AG04449 (cell line): ENCODE measurements at places on chromosomes 6 and 20.

DNA sequence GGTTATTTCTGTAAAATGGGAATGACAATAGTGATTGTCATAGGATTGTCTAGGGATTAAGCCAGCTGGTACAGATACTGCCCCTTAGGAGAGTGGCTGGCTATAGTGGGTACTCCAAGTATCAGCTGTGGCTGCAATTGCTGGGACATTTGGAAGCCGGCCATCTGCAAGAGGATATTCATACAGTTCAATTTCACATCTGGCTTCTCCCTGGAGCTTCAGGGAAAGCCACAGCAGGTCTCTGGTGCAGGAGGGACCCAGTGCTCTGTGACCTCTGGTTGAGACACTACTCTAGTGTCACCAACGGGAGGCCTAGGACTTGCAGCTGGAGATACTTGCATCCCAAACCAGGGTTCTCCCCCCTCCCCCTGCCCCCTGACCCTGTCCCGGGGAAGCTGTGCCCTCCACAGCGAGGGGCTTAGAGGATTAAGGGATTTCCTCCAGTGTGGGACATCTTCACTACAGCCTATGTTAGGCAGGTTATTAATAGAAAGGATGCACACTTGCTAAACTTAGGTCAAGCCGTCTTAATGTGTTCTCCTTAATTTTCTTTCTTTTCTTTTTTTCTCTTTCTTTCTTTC, 2.7 kb downstream of the SLC2A10 start:
- no peak for DNase-seq

GRCh38 chr20:34083137-34083536, 28.9 kb downstream of the EIF2S2 start:
- no peak for DNase-seq

- no peak for DNase-seq
Measured at GRCh38 chr6:106381223-106381622, 20.7 kb downstream of the CRYBG1 start.

- DNase-seq: no peak
Measured at GRCh38 chr6:165117806-165118205, 191.6 kb downstream of the C6orf118 start.

GRCh38 chr6:47687432-47687831, 10.9 kb upstream of the ADGRF4 start:
- DNase-seq: no peak

- DNase-seq: no peak
Measured at GRCh38 chr6:97850458-97851212, 567.6 kb upstream of the MMS22L start.

DNA sequence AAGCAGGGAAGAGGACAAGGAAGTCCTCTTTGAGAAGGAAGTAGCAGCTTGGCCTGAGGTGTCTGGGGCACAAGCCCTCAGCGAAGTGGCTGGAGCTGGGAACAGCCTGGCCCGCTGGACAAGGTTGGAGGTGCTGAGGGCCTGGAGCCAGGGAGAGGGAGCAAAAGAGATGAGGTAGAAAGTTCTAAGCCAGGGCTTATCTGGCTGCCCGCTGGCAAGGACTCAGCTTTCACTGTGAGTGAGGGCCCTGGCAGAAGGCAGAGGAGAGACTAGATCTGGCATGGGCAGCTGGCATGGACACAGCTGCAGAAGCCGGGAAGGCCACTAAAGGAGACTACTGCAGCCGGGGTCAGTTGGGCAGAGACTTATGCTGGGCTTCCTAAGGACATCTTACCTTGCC, 21.8 kb upstream of the PCMTD2 start:
- no peak for DNase-seq

- peak; percentile 17 for DNase-seq
Measured at GRCh38 chr6:75044846-75045245, 161.0 kb downstream of the COL12A1 start.

GRCh38 chr6:27126815-27127537, 120.5 kb upstream of the PRSS16 start:
- DNase-seq: peak; percentile 38

- DNase-seq: no peak
Measured at GRCh38 chr6:169555971-169556617, 145.7 kb downstream of the WDR27 start.

GRCh38 chr6:117531809-117532725, 49.6 kb downstream of the DCBLD1 start:
- DNase-seq: no peak

DNA sequence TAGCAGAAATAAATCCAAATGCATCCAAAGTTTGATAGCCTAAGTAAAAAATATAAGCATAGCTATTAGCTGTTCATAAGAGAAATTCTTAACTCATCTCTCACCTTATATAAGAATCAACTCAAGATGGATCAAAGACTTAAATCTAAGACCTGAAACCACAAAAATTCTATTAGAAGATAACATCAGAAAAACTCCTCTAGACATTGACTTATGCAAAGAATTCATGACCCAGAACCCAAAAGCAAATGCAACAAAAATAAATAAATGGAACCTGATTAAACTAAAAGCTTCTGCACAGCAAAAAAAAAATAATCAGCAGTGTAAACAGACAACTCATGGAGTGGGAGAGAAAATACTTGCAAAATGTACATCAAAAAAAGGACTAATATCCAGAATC, 184.3 kb downstream of the TFAP2A start:
- DNase-seq: no peak

DNA sequence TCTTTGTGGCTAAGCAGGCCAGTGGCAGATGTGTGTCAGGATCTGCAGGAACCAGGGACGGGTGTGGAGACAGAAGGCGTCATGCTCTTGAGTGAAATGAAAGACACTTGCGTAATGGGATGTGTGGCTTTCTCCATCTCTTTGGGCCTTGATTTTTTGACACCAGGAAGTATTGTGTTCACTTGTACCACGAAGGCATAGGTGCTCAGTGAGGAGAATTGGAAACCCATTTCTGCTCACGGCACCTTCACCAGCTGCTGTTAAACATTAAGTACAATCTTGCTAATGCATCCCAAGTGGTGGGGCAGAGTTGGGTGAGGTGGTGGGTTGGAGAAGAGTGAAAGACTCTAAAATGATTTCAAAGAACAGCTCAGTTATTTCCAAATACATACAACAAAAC, 30.0 kb downstream of the GJA10 start:
- no peak for DNase-seq

GRCh38 chr20:64077094-64077493, 2.2 kb downstream of the RGS19 start:
- DNase-seq: no peak

DNA sequence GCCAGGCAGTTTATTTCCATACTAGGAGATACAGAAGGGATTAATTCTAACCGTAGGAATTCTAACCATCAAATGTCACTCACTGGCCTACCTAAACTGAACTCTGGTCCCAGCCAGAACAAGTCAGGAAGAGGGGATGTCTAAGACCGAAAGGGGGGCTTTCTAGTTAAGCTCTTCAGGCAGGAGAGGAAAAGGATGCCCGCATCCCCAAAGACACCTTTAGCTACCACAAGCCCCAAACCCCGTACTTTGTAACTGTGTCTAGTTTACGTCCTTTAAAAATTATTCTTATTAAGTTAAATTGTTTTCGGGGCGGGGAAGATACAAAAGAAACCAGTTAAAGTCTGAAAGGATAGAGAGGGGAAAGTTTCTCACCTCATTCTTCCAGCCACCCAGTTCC, 1.2 kb upstream of the ZNF76 start:
- DNase-seq: no peak

DNA sequence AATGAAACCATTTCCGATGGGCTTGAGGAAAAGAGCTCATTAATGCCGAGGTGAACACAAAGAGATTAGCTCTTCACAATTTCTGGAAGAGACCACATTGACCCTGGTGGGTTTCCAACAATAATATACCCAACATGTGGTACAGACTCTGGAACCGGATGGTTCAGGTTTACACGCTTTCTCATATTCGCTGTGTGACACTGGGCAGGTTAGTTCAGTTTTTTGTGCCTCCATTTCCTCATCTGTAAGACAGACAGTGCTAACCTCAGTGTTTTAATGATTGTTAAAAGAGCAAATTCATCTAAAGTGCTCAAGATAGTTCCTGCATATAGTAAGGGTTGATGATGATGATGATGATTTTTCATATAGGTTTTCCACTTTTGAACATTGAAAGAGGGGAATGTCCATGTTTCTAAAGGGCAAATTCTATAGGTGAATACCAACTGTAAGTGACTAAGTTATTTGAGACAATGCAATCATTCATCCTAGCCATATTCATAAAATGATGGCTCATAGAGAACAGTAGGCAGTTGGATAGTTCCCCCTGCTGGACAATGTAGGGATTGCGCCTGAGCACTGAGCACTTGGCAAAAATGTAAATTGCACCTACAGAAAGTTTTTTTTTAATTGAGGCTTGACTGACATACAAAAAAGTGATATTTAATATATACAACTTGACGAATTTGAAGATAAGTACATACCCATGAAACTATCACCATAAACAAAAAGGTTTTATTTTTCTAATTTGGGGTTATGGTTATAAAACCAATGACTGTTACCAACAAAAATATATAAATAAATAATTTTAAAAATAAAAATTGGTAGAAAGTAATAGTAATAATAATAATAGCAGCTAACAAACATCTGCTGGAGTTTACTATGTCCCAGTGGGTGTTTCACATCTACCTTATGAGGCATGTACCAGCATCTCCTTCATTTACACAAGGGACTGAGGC, 2.1 kb upstream of the PERP start:
- DNase-seq: no peak

GRCh38 chr6:31821301-31822035, 6.1 kb upstream of the HSPA1B start:
- DNase-seq: no peak

- no peak for DNase-seq
Measured at GRCh38 chr6:78436335-78436734, 431.0 kb upstream of the IRAK1BP1 start.

GRCh38 chr6:83633609-83634008, 75.3 kb downstream of the SNAP91 start:
- no peak for DNase-seq

GRCh38 chr6:80133020-80133419, 26.5 kb downstream of the BCKDHB start:
- DNase-seq: no peak

DNA sequence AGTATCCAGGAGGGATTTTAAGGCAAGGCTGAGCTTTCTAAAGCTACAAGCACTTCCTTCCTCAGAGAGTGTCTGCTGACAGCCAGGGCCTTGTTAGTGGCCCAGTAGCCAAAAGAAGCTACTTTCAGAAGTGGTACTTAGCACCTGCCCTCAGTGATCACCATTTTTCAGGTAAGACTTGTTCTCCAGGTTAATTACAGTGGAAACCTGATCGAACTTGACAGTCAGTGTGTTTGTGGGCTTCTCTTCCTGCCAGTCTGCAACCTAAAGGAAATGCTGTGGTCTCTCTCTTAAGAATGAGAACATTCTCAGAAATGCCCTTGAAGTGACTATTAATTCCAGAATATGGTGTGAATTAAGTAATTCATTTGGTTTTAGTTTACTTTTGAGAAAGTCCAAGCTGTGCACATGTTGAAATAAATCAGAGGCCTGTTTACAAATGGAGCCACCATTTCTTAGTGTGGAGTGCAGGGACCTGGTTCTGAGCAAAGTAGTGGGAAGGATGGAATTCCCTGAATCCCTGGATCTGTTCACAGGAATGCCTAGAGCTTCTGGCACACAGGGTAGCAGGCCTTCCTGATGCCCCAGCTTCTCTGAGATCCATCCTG, 185.3 kb upstream of the AGPAT4 start:
- DNase-seq: no peak

DNA sequence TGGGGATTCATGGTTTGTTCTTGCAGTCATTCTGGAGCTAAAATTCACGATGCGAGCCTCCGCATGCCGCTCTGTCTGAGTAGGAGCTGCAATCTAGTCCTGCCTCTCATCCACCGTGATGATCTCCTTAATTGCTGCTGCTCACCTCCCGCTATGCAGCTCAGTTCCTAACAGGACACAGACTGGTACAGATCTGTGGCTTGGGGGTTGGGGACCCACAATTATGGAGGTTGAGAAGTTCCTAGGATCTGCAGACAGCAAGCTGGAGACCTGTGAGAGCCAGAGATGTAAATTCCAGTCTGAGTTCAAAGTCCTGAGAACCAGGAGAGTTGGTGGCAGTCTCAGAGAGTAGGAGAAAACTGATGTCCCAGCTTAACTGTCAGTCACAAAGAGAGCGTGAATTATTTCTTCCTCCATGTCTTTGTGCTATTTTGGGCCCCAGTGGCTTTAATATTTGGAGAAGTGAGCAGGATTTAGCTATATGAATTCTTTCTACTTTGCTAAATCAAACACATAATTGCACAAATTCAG, 378.7 kb upstream of the MAN1A1 start:
- no peak for DNase-seq

GRCh38 chr6:143941852-143942627, 66.0 kb downstream of the PLAGL1 start:
- no peak for DNase-seq

DNA sequence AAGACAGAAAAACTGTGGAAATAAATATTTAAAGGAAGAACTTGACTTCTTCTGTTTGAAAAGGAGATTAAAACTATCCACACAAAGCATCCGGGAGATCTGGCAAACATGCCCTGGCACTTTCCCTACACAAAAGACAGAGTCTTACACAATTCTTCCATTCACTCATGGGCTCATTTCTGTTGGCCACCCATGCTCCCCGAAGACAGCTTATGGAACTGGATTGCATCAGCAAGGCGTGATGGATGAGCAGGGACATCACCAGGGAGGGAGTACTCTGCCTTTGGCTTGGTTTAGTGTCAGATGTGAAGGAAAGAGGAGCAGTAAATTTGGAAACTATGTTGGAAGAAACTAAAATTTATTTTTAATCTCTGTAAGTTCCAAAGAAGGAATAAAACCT, 379.3 kb downstream of the CD109 start:
- no peak for DNase-seq

DNA sequence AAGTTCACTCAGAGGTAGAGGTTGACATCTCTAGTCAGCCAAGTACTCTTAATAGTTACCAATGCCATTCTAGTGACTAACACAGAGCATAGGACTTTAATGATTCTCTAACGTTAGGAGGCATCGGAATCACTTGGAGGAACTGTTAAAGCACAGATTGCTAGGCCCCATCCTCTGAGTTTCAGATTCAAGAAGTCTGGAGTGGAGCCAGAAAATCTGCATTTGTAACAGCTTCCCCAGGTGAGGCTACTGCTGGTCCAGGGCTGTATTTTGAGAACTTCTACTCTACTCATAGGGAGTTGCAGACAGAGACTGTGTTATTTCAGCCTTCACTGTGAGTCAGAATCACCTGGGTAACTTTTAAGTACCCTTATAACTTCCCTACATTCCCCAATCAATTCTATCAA, 5.7 kb downstream of the LMBRD1 start:
- DNase-seq: no peak

GRCh38 chr20:12237772-12238171, 320.1 kb downstream of the BTBD3 start:
- DNase-seq: no peak

- no peak for DNase-seq
Measured at GRCh38 chr6:158387578-158387977, 75.3 kb downstream of the TULP4 start.
